ENCODE measurements at places on chromosomes 7 and 10.
A peak's percentile ranks its signal among the peaks of the same experiment; 100 is the strongest.

GRCh38 chr7:2661602-2662272 lies 26.3 kb upstream of the AMZ1 start:
- DNase-seq, result no peak

- no peak for DNase-seq
These were observed 201.0 kb downstream of the ZMYND11 start for GRCh38 chr10:336247-336646.

DNA sequence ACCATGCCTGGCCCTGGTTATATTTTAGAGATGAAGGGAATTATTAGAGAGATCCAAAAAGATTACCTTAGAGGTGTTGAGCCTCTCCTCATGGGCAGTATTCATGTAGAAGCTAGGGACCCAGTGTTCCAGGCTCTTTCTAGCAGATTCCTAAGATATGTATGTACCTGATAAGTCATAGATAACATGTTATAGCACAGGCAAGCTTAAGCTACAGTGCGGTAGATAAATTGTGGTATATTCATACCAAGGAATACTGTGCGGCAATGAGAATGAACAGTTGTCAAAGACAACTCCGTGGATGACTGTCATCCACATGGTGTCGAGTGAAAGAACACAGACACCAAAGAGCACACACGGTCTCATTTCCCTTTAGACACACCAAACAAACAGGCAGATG lies 53.1 kb downstream of the TACR2 start:
- DNase-seq, result no peak

GRCh38 chr7:23358152-23358674 lies 59.1 kb downstream of the MALSU1 start:
- DNase-seq, result no peak

DNA sequence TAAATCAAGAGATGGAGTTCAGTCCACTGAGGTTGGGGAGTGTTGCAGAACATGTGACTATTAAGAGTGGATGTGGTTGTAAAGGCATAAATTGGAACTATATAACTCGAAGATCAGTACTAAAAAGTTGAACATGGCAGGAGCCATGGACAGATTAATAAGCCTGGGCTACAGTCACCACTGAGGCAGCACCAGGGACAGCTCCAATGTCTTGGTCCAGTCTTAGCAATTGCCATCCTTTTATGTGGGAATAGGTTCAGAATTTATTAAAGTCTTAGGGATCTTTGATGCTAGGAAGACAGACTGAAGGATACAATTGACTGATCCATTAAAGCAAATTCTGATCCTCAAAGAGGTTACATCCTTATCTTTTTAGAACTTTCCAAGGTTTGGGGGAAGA lies 156.6 kb downstream of the ADRA2A start:
- DNase-seq, result no peak

DNA sequence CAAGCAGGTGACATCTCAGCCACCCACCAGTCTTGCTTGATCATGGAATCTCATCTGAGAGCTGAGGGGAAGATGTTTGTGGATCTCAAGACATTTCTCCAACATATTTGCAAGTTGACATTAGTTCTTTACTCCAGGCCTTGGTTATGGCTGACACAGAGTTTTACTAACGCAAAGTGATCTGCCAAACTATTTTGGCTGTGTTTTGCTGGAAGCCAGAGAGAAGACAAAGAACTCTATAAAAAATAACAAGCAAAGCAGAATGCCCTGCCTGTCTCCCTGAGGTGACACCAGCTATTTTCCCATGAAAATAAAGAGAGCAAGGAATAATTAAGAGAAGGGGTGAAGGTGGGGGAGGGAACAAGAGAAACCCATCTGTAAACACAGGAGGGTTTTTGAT lies 286.4 kb downstream of the WDR11 start:
- DNase-seq, result no peak

DNA sequence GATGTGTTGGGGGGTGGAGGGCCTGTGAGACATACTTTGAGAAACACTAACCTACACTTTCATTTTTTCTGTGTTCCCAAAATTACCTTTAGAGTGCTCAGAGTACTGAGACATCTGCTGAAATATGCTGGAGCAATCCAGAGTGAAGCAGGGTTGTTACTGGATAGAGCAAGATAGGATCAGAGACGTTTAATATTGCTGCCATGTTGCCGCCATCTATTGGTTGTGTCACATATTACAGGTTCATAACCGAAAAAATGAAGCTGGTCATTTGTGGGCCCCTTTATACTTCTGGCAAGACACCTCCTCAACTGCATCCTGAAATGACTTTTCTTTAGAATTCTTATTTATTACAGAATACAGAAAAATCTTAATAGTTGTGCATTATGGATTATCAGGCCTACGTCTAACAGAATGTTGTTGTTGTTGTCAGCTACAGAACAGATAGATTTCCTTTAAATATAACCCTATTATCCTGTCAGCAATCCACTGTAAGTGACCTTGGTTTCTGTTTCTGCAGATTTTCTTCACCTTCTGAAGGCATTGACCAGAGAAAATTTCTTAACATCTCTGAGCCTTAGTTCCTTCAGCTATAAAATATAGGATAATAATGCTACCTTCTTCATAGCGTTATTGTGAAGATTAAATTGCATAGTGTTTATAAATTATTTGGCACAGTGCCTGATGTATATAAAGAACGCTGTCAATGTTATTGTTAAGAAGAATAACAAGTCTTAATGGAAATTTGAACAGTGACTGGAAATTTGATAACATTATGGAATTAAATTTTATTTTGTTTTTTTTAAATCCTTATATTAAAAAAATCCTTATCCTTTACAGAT lies 16.2 kb upstream of the DLD start:
- peak; percentile 61 for DNase-seq

GRCh38 chr10:95405655-95406054 lies 114.9 kb upstream of the PDLIM1 start:
- no peak for DNase-seq

- DNase-seq, result no peak
These were observed 396.2 kb downstream of the LRMDA start for GRCh38 chr10:75827587-75828021.

- DNase-seq, result no peak
These were observed 57.8 kb downstream of the EVX1 start for GRCh38 chr7:27300421-27300820.

- DNase-seq, result no peak
These were observed 7.9 kb upstream of the FAM170B start for GRCh38 chr10:49141541-49142332.

- no peak for DNase-seq
These were observed 2.8 kb upstream of the LRMDA start for GRCh38 chr10:75428434-75429158.

- DNase-seq, result no peak
These were observed 60.9 kb upstream of the ADRB1 start for GRCh38 chr10:113982769-113983168.

- no peak for DNase-seq
These were observed 4.0 kb downstream of the CDCA7L start for GRCh38 chr7:21941611-21942141.

- no peak for DNase-seq
These were observed 331.6 kb upstream of the ZNF32 start for GRCh38 chr10:43980313-43980712.

- DNase-seq, result no peak
These were observed 275.5 kb downstream of the ELFN1 start for GRCh38 chr7:1945558-1945957.

DNA sequence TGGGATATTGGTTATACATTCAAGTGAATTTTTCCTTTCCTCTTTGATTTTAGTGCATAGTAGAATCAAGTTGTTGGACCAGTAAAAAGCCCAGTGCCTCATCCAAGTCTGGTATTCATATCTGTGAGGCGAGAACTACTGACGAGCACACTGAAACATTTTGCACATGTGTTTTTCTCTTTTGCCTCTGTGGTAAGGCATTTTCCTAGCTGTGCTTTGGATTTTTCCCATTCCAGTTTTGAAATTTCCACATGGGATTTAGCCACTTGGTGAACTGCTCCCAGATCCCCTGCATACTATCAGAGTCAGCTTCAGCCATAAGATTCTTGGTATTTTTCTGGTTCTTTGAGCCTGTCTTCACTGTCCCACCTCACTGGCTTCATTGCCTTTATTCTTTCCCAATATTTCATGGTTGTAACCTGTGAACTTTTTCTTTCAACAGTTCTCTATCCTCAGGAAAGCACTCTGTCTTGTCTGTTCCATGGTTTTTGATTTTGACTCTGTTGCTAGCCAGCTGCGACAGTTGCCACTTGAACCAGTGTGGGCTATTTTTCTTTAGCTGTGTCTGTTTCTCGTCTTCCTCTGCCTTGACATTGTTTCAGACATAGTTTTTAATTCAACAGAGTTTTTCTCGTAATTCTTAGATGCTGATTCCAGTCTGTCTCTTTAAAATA lies 239.0 kb downstream of the REEP3 start:
- DNase-seq, result no peak

GRCh38 chr10:6950133-6950532 lies 370.1 kb upstream of the PRKCQ start:
- DNase-seq, result no peak

DNA sequence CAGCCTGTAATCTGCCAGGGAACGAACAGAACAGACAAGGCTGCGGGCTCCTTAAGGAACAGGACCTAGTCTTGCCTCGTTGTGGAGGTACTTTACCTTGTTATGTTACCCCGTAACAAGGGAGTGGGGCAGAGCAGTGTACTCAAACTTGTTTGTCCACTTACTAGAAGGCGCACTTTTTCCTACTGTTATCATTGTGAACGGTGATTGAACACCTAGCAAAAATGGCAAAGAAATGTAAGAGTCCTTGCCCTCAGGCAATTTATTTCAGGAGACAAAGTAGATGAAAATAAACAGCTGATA lies 620 bp upstream of the IMPDH1 start:
- DNase-seq, result no peak

- DNase-seq, result no peak
These were observed 109.8 kb upstream of the AGR3 start for GRCh38 chr7:16991551-16991950.

- DNase-seq, result no peak
These were observed 37.5 kb downstream of the PLEKHA8 start for GRCh38 chr7:30065746-30066145.

GRCh38 chr7:13742126-13742525 lies 247.3 kb downstream of the ETV1 start:
- DNase-seq, result no peak

- DNase-seq, result no peak
These were observed 44.9 kb downstream of the SP8 start for GRCh38 chr7:20741801-20742200.

GRCh38 chr10:70666960-70667798 lies 5.1 kb upstream of the ADAMTS14 start:
- no peak for DNase-seq

GRCh38 chr7:42087616-42088015 lies 149.4 kb downstream of the GLI3 start:
- DNase-seq, result no peak

DNA sequence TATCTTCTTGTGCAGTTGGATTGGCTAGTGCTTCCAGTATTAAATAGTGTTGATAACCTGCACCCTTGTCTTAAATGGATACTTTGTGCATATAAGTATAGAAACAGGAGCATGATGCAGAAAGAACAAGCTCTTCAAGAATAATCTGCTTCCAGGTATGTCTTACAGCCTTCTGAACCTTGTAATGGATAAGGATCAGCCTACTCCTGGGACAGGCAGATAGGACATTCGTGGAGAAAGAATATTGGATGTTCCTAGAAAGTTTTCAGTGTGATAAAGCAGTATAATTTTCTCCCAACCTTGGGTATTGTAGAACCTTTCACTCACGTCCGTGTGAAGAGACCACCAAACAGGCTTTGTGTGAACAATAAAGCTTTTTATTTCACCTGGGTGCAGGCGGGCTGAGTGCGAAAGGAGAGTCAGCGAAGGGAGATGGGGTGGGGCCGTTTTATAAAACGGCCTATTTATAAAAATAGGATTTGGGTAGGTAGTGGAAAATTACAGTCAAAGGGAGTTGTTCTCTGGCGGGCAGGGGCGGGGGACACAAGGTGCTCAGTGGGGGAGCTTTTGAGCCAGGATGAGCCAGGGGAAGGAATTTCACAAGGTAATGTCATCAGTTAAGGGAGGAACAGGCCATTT lies 27.2 kb downstream of the C1GALT1 start:
- DNase-seq, result no peak

- no peak for DNase-seq
These were observed 32.4 kb downstream of the WAPL start for GRCh38 chr10:86489071-86489810.

DNA sequence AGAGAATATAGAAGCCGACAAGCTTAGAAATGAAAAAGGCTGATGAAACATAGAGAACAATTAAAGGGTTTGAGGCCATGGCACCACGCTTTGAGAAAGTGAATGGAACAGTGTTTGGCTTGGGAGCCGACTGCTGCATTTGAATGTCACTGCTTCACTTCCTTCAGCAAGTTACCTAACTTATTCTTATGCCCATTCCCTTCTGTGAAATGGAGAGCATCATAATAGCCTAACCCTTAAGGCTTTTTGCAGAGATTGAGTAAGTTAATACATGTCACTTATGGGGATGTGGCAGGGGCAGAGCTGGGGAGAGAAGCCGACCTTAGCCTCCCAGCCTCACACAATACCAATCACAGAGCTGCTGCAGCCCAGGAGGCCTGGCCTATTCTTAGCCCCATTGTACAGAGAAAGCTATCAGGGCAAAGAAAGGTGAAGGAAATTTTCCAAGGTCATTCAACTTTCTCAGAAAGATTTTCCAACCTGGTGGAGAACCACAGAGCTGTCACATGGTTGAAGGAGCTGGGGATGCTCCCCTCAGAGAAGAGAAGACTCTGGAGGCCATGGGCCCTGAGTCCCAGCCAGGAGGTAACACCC lies 186.0 kb upstream of the GDF10 start:
- DNase-seq, result no peak

DNA sequence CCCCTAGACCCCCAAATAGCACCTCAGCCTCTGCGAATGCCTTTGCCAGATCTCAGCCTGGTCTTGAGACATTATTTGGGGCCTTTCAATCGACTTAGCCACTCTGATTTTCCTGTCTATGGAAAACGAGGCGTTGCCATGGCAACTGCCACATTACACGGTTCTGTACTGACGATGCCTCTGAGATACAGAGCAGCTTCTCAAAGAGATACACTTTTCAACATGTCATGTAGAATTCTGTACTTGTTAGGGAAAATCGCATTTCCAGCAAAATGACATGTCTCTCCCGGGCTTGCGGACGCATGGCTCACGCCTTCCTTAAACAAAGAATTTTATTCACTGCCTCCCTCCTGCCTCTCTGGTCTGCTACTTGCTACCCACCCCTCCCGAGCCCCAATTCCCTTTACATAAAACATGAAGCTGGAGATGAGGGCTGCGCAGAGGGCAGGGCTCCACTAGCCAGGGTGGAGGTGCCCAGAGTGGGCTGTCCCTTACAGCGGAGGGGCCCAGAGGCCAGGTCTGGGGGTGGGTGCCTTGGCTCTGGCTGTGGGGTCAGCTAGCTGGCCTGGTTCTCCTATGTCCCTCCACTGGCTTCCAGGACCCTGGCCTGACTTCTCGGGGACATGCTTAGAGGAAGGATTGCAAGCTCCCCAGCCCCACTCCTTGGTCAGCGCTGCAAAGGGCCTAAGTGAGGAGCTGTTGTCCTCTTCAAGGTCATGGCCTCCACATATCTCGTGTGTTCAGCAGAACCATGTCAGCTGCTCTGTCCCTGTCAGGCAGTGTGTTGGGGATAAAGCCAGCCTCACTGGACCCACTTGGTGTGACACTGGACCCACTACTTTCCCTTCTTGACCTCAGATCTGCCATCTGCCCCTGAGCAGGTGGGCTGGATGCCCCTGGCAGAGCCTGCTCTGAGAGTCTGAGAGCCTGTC lies 342.5 kb downstream of the RPS24 start:
- no peak for DNase-seq

GRCh38 chr7:133625046-133625445 lies 372.2 kb downstream of the EXOC4 start:
- DNase-seq, result no peak

- DNase-seq, result no peak
These were observed 171.3 kb downstream of the MAGI2 start for GRCh38 chr7:79282070-79282694.

- DNase-seq, result no peak
These were observed 5.3 kb upstream of the CLIP2 start for GRCh38 chr7:74283858-74284447.
